Activated CD4-positive, alpha-beta T cell treated with anti-CD3 and anti-CD28 coated beads for 36 hours (primary cell): ENCODE measurements at places on chromosomes 13 and 19. TPM values are rescaled to one million over a fixed set of nuclear protein-coding genes. Genes with fewer than 3 reads are reported as not detected.

The HSD11B1L gene
- total RNA-seq, result 2.0 TPM

The PABPC3 gene
- total RNA-seq, result 0.64 TPM

The SIGLEC12 gene
- 1.9 TPM for total RNA-seq

The PNMA8B gene
- 0.14 TPM for total RNA-seq

The PCDH20 gene
- total RNA-seq, result not detected

GRCh38 chr13:94233401-94233800, 246.1 kb downstream of the DCT start:
- DNase-seq, result no peak
- no peaks in the 10 kb centered on the region for H3K36me3 ChIP-seq
- no peaks in the 10 kb centered on the region for H3K27me3 ChIP-seq
- H3K27ac ChIP-seq, result no peak overlapping the region

- H3K4me1 ChIP-seq, result no peaks in the 10 kb centered on the region
- no peak overlapping the region for H3K4me3 ChIP-seq
- H3K27ac ChIP-seq, result no peak overlapping the region
- H3K27me3 ChIP-seq, result peaks cover 13% of the 10 kb centered on the region
- H3K36me3 ChIP-seq, result no peaks in the 10 kb centered on the region
Measured at GRCh38 chr19:31135841-31136240, 213.4 kb downstream of the TSHZ3 start.

DNA sequence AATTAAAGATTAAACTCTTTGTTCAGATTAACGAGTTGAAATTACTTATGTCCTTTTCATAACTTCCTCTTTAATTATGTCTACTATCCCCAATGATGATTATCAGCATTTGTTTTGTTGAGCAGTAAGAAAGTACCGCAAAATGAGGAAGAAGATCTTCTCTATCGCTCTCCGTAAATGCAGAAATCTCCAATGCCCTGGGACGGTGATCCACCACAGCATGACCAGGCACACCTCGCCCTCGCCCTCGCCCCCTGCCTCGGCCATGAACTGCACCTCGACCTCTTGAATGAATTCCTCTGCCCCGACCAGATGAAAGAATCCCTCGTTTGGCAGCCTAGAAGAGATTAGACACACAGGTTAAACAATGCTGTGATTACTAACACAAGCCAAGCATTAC, 69.1 kb downstream of the RBM26 start:
- no peak for DNase-seq
- no peaks in the 10 kb centered on the region for H3K27me3 ChIP-seq
- no peak overlapping the region for H3K27ac ChIP-seq
- peaks cover 63% of the 10 kb centered on the region for H3K36me3 ChIP-seq

GRCh38 chr19:6587093-6587820, 3.7 kb downstream of the CD70 start:
- no peaks in the 10 kb centered on the region for H3K36me3 ChIP-seq
- peaks cover 44% of the 10 kb centered on the region for H3K4me1 ChIP-seq
- no peak overlapping the region for H3K27ac ChIP-seq
- H3K27me3 ChIP-seq, result peaks cover 62% of the 10 kb centered on the region
- H3K4me3 ChIP-seq, result peak overlapping the region; percentile 44
- DNase-seq, result peak; percentile 27

DNA sequence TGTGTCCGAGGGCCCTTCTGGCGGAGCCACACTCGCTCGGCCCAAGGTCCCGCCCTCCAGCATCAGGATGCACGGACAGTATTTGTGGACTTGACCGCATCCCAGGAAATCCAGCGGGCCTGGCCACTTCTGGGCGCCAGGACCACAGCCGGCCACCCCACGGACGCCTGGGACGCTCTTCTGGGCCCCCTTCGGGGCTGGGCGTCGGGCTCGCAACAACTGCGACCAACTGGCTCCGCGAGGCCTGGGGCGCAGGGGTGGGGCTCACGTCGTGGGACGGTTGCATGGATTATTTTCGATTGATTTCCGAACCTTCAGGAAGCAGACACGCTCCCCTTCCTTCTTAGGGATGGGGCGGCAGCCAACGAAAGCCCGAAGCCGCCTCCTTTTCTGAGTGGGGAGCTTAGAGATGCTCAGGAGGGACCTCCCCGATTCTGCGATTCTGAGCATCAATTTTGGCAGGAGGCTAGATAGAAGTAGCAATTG, 521 bp upstream of the NUP58 start:
- H3K27me3 ChIP-seq, result peaks cover 4% of the 10 kb centered on the region
- H3K4me1 ChIP-seq, result peaks cover 29% of the 10 kb centered on the region
- H3K36me3 ChIP-seq, result peaks cover 33% of the 10 kb centered on the region
- peak; percentile 47 for DNase-seq

DNA sequence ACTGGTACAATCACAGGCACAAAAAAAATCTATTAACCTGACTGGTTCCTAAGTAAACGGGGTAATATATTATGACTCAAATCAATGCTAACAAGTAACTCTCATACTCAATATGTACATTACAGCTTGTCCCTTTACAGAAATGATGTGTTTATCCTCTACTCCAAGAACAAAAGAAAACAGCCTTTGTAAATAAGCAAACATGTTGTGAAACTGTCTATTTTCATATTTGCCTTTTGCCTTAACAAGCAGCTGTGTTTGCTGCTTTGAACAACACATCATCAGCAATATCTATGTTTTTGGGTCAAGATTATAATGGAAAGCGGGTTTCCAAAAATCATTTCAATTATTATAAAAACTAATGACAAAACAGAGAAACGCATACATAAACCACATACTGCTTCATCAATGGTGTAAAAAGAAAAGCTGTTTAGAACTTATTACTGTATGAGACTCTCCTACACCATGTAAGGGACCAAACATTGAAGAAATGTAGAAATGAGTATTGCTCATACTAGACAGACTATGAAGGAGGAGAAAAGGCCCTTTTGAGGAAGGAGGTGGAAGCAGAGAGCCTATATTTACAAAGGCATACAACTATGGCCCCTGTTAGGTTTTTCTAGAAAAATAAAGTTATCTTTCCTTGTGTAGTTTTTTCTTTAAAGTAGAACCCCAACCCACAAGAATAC, 14.8 kb downstream of the TBC1D4 start:
- H3K36me3 ChIP-seq, result no peaks in the 10 kb centered on the region
- H3K27me3 ChIP-seq, result peaks cover 12% of the 10 kb centered on the region
- no peak overlapping the region for H3K4me3 ChIP-seq

DNA sequence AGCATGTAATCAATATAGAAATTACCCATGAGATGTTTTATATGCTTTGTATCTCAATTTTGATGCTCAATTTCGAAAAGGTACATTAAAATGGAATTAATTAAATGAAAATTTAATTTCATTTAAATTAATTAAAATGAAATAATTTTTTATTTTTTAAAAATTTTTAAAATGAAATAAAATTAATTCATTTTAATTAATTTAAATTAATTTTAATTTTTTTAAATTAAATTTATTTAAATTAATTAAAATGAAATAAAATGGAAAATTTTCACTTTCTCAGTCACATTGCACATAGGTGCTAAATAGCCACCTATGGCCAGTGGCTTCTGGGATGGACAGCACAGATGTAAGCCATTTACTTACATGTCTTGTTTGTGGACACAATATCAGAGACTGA, 4.2 kb upstream of the SULT2B1 start:
- no peaks in the 10 kb centered on the region for H3K4me1 ChIP-seq
- peaks cover 2% of the 10 kb centered on the region for H3K27me3 ChIP-seq
- no peak for DNase-seq
- no peak overlapping the region for H3K27ac ChIP-seq
- no peaks in the 10 kb centered on the region for H3K36me3 ChIP-seq

DNA sequence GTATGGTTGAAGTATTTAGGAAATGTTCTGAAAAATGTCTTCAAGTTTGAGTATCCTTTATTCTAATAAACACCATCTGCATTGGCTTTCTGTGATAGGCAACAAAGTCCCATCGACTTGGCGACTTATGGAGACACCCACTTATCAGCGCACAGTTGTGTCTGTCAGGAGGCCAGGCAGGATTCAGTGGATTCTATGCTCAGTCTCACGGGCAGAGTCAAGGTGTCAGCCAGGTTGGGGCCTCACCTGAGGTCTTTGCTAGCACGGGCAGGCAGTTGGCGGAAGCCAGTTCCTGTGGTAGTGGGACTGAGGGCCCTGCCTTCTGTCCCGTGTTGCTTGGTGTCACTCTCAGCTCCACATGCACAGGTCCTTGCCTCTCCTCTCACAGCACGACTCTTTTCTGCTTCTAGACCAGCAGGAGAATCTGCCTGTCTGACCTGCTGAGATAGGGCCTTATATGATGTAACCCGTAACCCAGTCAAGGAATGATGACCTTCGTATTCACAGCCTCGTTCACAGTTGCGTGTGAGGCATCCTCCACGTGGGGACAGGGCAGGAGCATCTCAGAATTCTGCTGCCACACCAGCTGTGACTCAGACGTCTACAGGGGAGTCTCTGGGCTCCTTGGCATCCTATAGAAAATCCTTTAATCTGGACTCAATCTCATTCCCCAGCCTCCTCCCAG, 10.0 kb downstream of the CUL4A start:
- no peaks in the 10 kb centered on the region for H3K27me3 ChIP-seq
- no peak for DNase-seq
- H3K4me3 ChIP-seq, result no peak overlapping the region
- H3K36me3 ChIP-seq, result peaks cover 32% of the 10 kb centered on the region

DNA sequence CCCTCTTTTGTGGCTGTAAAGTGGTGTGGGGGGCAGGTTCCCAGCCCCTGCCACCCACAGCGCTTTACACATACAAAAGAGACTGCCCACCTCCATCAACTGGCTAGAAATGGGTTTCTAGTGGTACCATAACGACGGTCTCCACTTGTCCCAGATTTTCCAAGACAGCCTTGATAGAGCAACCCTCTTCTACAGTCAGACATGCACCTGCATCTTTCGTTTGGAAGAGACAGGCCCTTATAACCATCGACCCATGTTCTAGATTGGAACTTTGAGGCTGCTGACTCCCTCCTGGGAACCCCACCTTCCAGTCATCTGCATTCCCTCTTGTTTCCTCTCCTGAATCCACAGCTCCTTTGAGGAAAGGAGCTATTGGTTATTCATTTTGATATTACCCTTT, 63.1 kb downstream of the GSX1 start:
- H3K27ac ChIP-seq, result no peak overlapping the region
- H3K36me3 ChIP-seq, result no peaks in the 10 kb centered on the region
- H3K4me1 ChIP-seq, result no peaks in the 10 kb centered on the region

DNA sequence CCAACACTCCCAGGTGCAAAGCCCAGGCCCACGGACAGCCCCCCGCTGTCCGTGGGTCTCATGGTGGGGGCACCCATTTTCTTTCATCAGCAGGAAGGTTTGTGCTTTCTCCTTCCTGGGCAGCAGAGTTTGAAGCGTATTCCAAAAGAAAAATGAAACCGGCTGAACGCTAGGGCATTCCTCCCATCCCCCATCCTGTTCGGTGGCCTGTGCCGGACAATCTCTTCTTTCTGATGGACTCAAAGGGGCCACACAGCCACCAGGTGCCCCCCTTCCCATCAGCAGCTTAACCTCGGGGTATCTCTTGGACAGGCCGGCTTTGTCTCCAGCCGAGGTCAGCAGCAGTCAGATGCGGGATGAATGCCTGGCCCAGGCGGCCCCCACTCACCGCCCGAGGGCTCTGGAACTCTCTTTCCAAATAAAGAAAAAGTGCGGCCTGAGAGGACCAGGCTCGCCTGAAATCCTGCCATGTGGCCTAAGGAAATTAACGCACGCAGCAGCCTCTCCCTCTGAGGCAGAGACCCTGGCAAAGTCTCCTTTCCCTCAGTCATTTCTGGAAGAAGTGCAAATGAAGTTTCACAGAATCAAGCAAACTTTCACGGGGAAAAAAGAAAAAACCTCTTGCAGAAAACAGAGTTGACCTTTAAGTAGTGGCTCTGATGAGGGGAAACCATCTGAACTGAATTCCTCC, 67.8 kb downstream of the RASA3 start:
- H3K4me1 ChIP-seq, result peaks cover 74% of the 10 kb centered on the region
- peak overlapping the region; percentile 95 for H3K27ac ChIP-seq
- DNase-seq, result no peak
- H3K4me3 ChIP-seq, result peak overlapping the region; percentile 69

- H3K27ac ChIP-seq, result no peak overlapping the region
- no peak for DNase-seq
- no peak overlapping the region for H3K4me3 ChIP-seq
- no peaks in the 10 kb centered on the region for H3K27me3 ChIP-seq
- H3K36me3 ChIP-seq, result no peaks in the 10 kb centered on the region
- no peaks in the 10 kb centered on the region for H3K4me1 ChIP-seq
Measured at GRCh38 chr13:89688918-89689317, 1658.6 kb upstream of the MIR17HG start.

DNA sequence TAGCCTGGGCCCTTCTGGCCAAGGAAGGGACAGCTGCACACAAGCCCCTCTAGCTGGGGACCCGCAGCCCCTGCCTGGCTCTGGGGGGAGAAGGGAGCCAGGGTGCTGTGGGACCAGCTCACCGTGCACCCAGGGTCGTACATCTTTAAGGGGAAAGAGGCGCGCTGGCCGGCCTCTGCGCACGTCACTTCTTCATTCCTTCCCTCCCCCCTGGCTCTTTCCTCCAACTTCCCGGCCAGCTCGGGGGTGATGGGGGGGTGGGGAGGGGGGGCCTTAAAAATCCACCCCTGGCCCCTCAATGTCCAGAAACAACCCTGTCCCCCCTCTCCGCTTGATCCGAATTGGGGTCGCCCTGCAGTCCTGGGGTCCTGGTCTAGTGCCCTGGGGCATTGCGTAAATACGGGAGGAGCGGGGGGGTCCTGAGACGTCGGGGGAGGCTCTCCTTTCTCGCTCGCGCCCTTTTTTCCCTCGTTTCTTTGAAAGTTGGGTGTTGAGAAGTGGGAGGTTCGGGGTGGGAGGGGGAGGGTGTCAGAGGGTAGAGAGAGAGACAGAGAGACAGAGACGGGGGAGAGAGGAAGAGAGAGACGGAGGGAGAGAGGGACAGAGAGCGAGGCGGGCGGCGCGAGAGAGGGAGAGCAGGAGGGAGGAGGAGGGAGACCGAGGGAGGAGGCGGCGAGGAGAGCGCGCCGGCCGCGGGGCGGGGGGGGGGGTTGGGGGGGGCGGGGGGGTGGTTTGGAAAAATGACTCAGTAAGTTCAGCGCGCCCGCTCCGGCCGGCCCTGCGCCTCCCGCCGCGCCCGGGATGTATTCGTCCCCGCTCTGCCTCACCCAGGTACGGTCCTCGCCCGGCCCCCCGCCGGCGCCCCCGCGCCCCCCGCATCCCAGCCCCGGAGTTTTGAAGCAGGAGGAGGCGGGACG, at the start of gene NFIC:
Gene NFIC (plus strand): TSS at position 748 of the 917 bp plus-strand sequence. CDS start 54 bp downstream, at position 802.
- no peaks in the 10 kb centered on the region for H3K36me3 ChIP-seq
- H3K4me3 ChIP-seq, result peak within 1 kb of the TSS; percentile 71
- H3K4me1 ChIP-seq, result peaks cover 45% of the 10 kb centered on the region

DNA sequence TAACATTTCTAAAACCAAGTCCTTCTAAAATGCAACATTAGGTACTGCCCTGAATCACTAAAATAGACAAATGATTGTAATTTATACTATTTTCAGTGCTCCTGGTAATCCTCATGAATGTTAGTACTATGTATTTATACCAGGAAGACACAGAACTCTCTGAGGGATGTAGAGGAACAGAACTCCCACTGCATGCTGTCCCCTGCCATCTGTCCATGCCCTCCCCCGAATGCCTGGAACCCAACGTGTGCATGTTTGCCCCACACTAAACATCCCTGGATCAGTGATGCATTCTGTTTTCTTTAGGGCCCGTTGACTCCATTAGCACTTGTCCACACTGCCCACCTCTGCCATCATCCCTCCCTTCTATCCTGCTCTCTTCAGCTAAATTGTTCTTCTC, 26.5 kb downstream of the ENOX1 start:
- no peak overlapping the region for H3K27ac ChIP-seq
- H3K4me3 ChIP-seq, result no peak overlapping the region
- H3K27me3 ChIP-seq, result peaks cover 14% of the 10 kb centered on the region
- H3K4me1 ChIP-seq, result no peaks in the 10 kb centered on the region

GRCh38 chr19:10625762-10626138, 397 bp downstream of the SLC44A2 start:
- DNase-seq, result no peak
- H3K27me3 ChIP-seq, result no peaks in the 10 kb centered on the region
- no peak overlapping the region for H3K27ac ChIP-seq
- H3K36me3 ChIP-seq, result peaks cover 17% of the 10 kb centered on the region
- H3K4me1 ChIP-seq, result peaks cover 21% of the 10 kb centered on the region
